ENCODE measurements at places on chromosomes 16 and 17.

DNA sequence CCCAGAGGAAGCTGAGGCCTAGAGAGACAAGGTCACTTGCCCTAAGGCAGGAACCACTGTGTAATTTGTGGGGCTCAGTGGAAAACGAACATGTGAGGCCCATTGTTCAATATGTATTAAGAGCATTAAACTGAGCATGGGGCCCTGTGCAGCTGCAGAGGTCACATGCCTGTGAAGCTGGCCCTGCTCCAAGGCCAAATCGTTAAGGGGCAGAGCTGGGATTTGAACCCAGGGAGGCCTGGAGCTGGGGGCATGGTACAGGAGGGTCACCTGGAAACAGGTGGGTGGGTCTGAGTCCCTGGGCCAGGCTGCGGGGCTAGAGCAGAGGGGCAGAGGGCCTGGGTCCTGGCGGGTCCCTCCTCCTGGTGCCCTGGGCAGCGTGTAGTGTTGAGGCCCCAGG, 19.7 kb downstream of the C16orf74 start:
- DNase-seq, result no peak

GRCh38 chr16:72743011-72743761, 304.7 kb downstream of the ZFHX3 start:
- DNase-seq, result no peak

- DNase-seq, result no peak
Measured at GRCh38 chr16:74372953-74373846, 2.9 kb upstream of the NPIPB15 start.

DNA sequence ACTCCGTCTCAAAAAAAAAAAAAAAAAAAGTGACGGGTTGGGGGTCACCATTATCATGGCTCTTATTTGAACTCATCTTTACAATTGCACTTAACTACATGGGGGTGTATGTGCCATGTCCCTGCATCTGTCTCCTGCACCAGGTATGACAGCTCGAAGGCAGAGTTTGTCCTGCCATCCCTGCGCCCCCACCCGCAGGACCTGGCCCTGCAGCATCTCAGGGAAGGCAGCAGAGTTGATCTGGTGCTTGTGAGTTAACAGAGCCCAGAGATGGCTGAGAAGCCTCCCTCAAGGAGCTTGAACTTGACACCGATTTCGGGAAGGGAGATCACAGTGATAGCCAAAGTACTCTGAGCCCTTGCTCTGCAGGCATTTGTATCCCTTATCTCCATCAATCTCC, 44.8 kb downstream of the C16orf82 start:
- no peak for DNase-seq

DNA sequence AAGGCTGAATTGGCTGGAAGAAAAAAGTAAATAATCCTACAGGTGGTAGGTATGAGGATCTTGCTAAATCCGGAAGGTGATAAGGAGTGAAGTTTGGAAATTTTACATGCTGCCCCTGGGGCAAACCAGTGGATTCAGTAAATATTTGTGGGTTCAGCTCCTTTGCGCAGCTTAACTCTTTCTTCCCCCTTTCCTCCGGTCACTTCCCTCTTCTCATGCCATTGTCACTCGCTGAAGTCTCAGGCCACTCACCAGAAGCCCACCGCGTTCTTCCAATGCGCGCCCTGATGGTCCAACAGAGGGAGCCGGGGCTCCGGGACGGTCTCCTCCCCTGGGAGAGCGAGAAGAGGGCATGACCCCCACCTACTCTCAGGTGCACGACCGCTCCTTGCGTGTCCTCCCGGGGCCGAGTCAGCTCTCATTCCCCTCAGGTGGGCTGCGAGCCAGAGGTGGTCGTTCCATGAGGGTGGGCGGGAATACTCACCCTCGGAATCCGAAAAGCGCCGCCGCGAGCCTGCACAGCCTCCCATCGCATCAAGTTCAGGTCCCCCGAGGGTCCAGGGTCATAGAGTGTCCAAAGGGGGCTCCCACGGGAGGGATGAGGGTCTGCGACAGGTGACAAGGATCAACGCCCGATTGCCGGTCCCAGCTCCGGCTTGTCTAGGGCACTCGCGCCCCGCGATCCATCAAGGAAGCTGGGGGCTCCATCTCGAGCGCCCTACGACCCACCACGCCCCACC, 474 bp downstream of the CLN3 start:
- DNase-seq, result peak; percentile 44

All from activated T-cell treated with anti-CD3 and anti-CD28 coated beads, Interleukin-2, amount 50 U/mL, for 48 hours (primary cell).